Activated CD4-positive, alpha-beta T cell treated with anti-CD3 and anti-CD28 coated beads, Interleukin-2, amount 50 U/mL, for 24 hours (primary cell): ENCODE measurements at places on chromosomes 13 and 19.

DNA sequence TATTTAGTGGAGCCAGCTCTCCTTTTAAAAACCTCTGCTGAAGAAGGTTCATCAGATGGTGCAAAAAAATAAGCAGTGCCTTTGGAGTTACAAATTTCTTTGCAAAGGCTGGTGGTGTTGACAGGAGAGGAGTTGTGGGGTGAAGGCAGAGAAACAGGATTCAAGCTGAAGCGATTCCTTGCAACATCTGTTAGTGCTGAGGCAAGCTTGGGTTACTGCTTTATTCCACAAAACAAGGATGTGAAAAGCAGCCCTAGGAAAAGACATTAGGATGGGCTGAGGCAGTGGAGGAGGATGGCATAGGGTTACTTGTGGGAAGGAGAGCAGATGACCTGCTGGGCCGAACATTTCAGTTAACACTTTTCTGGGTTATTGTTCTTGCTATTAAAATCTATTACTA, 390.7 kb downstream of the DLEU7 start:
- no peak for DNase-seq

DNA sequence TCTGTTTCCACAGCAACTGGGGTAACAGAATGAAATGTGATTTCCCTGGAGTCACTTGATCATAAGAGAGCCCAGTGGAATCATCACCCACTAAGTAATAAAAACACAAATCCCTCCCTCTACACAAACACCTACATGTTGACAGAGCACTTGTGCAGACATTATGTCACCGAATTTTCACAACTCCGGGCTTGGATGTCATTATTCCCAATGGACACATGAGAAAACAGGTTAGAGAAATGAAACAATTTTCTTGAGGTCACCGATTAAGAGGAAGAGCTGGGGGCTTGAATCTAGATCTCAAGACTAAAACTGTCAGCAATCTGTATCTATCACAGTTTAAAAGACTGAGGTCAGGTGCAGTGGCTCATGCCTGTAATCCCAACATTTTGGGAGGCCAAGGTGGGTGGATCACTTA, 3.1 kb downstream of the XRCC1 start:
- no peak for DNase-seq

DNA sequence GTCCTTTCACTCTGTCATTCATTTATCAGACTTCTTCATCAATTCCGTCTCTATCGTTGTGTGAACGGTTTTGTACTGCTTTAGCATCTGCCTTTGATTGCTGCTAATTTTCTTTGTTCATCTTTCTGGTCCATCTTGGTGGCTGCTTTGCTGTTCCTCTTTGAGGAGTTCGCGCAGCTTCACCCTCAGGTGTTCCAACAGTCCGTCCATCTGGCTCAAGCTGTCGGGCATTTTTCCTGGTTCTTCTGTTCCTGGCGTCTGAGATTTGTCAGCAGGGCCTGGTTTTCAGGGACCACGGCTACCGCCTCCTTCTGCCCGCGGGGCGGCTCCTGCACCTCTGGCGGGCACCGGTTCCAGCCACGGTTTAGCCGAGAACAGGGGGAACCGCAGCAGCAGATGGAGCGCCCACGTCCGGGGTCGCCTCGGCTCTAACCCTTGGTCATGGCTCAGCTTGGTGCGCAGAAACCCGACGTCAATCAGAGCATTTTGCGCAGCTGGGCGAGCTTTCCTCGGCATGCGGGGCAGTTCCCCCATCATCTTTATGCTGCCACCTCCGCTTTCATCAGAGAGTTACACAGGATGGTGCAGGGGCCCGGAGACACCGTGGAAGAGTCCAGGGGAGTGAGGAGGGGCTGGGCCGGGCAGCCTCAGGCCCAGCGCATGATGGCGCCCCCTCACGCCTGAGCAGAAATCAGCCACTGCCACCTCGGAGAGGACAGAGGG, 89.5 kb downstream of the ZNF100 start:
- DNase-seq: no peak

DNA sequence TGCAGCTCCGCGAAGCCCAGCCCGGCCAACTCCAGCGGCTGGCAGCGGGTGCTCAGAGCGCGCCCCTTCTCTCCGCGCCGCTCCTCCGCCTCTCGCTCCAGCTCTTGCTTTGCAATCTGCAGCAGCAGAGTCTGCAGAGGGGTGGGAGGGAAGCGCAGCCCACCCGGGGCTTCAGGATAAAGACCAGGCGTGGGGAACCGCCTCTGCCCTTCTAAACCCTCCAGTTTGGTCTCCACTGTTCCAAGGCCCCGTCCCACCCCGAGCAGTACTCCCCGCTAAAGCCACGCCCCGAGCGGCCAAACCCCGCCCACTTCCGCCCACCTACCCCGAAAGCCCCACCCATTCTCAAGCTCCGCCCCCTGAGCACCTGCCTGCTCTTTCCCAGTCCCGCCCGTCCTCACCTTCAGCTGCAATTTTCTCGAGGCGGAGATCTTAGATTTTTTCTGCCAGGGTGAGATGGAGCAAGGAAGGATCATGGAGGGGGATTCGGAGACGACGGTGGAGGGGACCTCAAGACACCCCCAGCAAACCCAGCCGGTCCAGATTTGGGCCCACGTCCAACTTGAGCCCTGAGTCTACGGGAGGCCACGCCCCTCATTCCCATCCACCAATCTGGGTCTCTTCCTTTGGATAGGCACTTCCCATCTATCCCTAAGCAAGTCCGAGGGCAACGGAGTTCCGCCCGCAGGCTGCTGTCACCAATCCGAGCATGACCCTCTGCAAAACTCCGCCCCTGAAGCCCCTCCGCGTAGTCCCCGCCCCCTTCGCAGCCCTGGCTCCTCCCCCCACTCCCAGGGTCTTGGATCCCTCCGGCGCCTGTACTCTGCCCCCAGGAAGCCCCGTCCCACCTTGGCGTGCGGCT, 1.1 kb downstream of the TNNI3 start:
- DNase-seq: no peak

DNA sequence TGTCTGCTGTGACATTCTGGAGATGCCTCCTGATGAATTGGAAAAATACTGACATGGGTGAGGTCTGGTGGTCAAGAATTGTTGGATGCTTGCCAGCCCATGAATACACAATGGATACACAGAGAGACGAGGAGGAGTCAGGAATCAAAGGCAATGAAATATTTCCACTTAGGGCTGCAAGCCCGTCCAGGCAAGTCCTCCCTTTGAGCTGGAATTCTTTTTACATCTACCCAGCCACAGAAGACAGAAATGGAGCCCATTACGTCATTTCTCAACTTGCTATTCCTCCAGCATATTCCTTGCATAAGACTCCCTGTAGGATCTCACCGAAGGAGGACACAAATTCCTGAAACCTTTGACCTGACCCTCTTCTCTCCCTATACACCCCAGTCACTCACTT, 15.7 kb upstream of the IGFL4 start:
- DNase-seq: no peak

GRCh38 chr13:114140131-114140905, 7.9 kb upstream of the RASA3 start:
- no peak for DNase-seq

DNA sequence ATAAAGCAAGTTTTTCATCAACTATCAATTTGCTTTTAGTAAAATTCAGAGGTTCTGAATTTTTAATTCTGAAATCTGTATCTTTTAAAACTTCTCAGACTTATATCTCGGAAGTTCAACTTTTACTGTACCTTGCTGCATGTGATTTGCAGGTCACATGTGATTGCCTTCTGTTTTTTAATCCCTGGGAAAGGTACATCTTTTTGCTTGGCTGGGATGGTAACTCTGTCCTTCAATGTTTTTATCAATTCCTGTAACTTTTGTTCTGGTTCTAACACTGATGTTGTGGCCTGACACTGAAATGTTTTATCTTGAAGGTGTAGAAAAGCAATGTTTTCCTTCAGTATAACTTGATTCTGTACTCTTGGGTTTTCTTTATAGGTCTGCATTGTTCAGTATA, 16.2 kb upstream of the NAA16 start:
- DNase-seq: no peak

DNA sequence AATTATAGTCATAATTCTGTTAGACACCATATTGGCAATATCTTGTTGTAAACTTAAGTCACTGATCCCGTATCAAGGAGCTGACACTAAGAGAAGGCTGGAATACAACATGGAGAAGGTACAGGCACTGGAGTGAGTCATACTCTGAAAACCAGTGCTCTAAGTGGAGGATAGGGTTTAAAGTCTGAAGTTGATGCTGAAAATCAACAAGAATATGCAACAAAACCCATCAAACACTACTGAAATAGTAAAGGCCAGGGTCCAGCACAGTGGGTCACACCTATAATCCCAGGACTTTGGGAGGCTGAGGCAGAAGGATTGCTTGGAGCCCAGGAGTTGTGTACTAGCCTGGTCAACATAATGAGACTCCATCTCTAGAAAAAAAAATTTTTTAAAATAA, 73.2 kb upstream of the KLF5 start:
- no peak for DNase-seq

DNA sequence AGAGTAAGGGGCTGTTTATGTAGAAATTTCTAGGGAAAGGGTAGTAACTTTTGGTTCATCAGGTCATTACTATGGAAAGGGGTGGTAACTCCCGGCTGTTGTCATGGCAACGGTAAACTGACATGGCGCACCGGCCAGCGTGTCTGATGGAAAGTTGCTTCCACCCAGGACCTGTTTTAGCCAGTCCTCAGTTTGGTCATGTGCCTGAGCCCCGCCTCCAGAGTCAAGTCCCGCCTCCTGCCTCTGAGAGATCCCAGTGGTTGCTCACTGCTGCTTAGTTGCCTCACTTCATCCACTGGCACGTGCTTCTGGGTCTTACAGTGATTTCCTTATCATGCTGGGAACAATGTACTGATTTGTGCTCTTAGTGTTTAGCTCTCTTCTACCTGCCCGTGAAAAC, 455.2 kb upstream of the ZNF507 start:
- no peak for DNase-seq

- DNase-seq: no peak
Measured at GRCh38 chr13:113138792-113139551, 16.4 kb downstream of the F10 start.

- DNase-seq: no peak
Measured at GRCh38 chr19:15595069-15595468, 19.9 kb upstream of the CYP4F8 start.

GRCh38 chr13:37870489-37870845, 895 bp upstream of the TRPC4 start:
- DNase-seq: no peak

DNA sequence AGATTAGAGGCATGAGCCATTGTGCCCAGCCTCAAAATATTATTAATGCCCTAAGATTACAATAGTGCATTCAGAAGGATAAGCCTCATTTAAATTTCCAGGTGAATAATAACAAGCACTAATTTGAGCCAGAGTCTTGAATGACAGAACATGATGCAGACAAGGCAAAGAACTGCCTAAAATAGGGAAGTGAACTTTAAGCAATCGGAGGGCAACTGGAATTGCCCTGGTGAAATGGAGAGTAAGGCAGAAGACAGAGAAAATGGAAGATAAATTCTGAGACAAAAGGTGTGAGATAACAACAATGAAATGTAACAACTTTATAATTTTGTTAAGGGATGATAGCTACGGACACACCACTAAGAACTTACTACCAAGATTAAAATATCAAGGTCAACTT, 199.9 kb downstream of the DIAPH3 start:
- DNase-seq: no peak

DNA sequence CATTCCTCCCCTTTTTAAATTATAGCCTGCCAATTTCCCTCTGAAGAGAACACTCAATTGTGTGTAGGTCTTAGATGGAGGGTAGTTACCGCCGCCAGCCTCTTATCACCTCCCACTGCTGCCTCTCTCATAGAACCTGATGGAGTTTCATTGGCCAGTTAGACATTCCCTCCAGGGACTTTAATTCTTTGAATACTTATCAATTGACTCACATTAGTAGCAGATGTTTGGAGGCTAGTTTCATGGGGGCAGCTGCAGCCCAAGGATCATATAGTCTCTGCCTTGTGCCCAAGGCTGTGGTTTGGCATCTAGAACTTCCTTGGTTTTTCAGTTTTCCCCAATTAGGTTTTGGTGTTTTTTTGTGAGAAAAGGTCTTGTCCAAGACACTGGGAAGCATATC, 318.9 kb upstream of the HTR2A start:
- no peak for DNase-seq

GRCh38 chr13:39930544-39931444, 275.3 kb downstream of the COG6 start:
- DNase-seq: no peak

GRCh38 chr19:11296264-11296663, 304 bp downstream of the TSPAN16 start:
- DNase-seq: no peak

DNA sequence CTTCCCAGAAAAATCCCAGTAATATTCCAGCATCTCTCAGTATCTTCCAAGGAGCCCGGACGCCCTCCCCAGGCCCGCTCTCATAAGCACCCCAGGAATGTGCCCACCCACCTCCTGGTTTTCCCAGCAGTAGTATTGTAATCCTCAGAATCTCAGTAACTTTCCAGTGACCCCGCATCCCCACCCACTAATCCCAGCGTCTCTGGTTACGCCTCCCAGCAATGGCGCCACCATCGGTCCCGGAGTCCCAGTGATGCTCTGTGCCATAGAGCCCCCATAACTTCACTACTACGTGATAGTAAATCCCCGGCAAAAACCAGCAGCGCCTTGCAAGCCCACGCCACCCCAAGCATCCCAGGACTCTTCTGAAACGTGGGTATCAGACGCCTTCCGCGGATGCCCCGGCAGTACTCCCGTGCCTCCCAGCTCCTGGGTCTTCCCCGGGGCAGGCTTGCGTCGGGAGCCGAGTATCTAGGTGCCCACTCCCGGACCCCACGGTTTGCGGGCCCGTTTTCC, 928 bp upstream of the PNPLA6 start:
- DNase-seq: no peak

GRCh38 chr13:29496241-29496712, 99.2 kb downstream of the SLC7A1 start:
- DNase-seq: no peak

GRCh38 chr19:47032171-47032811, 12.7 kb downstream of the NPAS1 start:
- peak; percentile 46 for DNase-seq

DNA sequence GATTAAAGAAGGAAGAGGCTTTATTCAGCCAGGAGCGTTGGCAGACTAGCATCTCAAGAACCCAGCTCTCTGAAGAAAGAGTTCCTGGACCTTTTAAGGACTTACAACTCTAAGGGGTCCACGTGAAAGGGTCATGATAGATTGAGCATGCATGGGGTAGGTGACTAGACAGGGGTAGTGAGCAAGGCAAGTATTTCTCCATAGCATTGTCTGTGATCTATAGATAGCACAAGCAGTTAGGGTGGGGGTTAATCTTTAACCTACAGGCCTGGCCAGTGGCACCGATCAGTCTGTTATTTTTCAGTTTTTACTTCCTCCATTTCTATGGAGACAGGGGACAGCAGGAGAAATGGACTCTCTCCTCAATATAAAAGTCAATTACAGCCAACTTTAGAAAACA, 983.7 kb downstream of the SLITRK1 start:
- DNase-seq: no peak
